Activated naive CD4-positive, alpha-beta T cell treated with Interleukin-2 at 50 U/mL for 16 hours (primary cell): ENCODE measurements at places on chromosomes 4 and X.

GRCh38 chr4:4499438-4500123, 42.3 kb downstream of the STX18 start:
- no peak for DNase-seq

DNA sequence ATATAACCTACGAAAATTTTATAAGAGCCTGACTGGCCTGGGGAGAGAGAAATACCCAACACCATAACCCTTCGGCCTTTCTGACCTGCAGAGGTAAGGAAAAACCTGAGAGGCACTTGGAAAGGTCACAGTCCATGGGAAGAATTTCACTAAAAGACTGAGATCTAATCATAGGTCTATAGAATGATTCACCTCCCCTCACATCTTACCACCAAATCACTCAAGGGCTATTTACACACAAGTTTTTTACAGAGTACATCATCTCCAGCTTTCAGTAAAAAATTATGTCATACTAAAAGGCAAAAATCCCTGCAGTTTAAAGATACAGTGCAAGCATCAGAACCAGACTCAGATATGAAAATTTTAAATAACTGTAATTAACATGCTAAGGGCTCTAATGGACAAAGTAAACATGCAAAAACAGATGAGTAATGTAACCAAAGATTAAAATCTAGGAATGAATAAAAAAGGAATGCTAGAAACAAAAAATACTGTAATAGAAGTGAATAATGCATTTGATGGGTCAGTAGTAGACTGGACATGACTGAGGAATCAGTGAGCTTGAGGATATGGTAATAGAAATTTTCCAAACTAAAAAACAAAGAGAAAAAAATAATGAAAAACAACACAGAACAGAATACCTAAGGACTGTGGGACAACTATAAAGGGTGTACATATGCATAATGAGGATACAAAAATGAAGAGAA, 32.1 kb upstream of the SLC16A2 start:
- DNase-seq: no peak

- no peak for DNase-seq
Observed at GRCh38 chr4:122329876-122330565, 48.8 kb upstream of the ADAD1 start.

GRCh38 chrX:98956014-98956413, 1454.1 kb downstream of the PCDH19 start:
- DNase-seq: no peak

- no peak for DNase-seq
Observed at GRCh38 chr4:304969-305680, at the start of gene ZNF732. Gene ZNF732, minus strand, starts transcription at chr4:305474. Its CDS starts 164 bp downstream, at chr4:305310.

DNA sequence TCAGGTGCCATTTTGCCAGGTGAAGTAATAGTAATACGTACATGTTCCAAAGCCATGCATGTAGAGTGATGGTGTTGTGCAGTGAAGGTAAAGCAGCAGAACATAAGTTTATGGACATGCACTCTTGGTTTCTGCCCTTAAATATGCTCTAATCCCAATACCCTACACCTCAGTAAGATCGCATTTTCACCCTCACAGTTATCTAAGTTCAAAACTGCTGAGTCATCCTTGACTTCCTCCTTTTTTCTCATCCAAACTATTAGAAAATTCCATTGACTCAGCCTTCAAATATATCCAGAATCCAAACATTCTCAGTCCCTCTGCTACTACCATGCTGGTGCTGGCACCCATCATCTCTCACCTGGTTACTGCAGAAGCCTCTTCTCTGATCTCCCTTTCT, 652.9 kb upstream of the IGFBP7 start:
- no peak for DNase-seq

GRCh38 chr4:128553686-128554515, 255.6 kb upstream of the JADE1 start:
- no peak for DNase-seq

- no peak for DNase-seq
Observed at GRCh38 chr4:61866378-61867030, 666.4 kb downstream of the ADGRL3 start.

- no peak for DNase-seq
Observed at GRCh38 chrX:56728321-56728720, 722 bp upstream of the NBDY start.

DNA sequence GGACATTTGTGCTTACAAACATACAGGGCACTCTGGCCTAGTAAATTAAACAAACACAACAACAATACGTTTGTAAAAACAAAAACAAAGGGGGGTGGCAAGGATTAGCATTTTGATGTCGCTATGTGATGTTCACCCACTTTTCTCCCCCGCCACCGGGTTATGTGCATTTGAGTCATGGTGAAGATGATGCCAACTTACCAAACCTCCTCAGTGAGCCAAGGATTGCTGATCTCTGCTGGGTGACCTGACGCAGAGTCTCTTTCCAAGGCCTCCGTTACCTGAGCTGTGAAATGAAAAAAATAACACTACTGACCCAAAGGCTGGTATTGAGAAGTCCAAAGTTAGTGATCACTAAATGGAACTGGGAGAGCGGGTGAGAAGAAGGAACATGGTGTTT, 85.4 kb downstream of the RBM47 start:
- DNase-seq: no peak

GRCh38 chr4:39732728-39733127, 34.8 kb downstream of the UBE2K start:
- DNase-seq: no peak

DNA sequence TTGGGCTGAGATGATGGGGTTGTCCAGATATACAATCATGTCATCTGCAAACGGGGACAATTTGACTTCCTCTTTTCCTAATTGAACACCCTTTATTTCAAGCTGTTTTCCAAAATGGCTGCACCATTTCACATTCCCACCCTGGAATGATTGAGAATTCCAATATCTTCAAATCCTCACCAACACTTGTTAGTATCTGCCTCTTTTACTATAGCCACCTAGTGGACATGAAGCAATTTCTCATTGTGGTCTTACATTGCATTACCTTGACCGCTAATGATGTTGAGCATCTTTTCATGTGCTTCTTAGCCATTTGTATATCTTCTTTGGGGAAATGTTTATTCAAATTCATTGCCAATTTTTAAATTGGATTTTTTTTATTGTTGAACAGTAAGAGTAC, 364.8 kb downstream of the SMARCA1 start:
- no peak for DNase-seq

DNA sequence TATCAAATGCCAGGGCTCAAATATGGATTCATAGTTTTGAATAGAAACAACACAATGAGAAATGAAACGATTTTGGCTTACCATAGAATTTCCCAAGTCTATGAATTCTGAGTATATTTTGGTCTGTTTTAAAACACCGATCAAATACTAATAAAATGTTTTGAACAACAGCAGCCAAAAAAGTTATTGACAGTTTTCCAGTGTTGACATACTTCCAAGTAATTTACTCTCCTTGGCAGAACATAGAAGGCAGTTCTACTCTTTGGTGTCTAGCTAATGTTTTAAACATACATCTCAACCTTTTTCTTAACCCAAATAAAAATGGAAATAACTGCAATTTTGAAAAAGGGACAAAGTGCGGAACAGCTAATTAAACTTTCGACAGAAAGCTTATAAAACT, 1419.8 kb downstream of the ADGRL3 start:
- no peak for DNase-seq

DNA sequence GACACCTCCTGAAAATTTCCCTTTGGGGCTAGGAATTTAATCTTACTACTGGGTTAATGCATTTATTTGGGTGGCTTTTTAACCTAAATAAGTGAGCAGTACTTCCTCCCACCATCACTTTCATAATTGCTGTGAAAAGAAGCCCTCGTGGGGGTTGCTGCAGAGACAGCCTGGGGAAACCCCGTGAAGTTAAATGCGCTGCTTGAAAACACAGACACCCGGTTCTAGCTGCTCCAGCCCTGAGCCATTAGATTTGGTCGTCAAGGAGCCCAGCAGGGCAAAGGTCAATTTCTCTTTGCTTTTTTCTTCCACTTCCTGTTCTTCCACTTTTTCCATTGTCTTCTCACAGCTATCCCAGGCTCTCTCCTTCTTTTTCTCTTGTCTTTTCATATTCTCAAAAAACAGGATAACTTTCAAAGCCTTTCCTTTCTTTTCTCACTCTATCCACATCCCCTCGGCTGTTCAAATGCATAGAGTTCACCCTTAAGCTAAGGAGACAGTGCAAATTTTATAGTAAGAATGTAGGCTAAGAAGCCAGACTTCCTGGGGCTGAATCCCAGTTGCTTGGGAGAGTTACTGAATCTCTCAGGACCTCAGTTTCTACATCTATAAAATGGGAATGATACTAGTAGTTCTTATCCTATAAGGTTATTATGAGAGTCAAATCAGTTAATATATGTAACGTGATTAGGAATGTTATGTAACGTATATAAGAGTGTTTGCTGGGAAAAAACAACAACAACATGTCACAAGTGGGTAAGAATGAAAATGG, 91.5 kb upstream of the ZNF827 start:
- no peak for DNase-seq

DNA sequence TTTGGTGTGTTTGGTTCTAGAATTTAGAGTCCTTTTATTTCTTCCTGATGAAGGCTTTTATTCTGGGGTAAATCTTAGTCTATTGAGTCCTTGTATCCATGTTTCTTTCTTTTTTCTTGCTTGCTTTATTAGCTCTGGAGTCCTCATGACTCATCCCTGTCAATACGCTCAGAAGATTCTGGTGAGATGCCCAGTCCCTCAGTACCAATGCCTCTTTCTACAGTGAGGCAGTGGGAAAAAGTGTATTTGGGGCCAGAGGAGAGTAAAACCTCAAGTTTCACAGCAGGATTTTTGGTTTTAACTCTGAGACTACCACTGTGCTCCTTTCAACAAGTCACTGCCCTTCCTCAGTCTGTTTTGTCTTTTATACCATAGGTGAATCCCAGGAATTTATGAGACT, 368.0 kb downstream of the GBA3 start:
- no peak for DNase-seq

DNA sequence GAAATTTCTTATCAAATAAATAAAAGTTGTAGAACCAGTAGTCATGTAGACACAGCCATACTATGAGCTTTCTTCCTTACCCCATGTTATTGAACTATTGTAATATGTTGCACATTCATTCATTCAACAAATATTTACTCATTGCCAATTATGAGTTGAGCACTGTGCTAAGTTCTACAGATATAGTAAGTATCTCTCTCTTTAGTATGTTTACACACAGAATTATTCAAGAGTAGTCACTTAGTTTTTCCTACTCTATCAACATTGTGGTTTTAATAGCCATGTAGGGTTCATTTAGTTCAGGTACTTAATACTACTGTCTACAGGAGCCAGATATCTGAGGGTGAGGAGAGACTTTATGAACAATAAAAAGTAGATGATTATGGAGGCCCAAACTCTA, 86.2 kb downstream of the TEX13A start:
- no peak for DNase-seq

DNA sequence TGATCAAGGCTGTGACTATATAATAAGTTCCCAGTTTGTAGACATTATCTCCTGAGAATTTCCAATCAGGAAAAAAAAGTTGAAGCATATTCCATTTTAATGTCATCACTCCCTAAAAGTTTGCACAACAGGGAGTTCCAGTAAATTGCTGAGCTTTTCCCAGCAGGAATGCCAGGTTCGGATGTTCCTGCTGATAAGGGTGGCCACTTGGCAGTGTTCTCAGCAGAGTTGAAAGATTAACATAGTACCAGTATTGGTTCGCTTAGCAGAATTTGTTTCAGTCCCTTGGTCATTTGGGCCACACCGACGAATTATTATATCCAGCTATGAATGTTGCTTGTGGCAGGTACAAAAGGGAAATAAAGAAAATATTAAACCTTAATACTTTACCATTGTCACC, 5.2 kb upstream of the CXCL2 start:
- no peak for DNase-seq

DNA sequence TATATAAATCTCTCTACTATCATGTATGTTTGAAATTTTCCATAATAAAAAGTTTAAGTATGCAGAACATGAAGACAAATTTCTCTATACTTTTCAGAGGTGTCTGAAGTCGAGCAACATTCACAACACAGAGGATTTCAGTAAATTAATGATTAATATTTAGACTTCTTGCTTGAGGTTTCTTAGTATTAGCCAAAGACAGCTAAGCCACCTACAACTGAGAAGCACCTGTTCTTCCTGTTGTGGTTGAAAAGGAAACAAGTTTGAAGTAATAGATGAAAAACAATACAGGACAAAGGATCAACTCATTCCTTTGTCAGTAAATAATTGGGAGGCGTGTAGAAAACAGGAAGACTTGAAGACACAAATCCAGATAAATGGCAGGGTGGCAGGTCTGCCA, 21.1 kb downstream of the SCML1 start:
- no peak for DNase-seq

DNA sequence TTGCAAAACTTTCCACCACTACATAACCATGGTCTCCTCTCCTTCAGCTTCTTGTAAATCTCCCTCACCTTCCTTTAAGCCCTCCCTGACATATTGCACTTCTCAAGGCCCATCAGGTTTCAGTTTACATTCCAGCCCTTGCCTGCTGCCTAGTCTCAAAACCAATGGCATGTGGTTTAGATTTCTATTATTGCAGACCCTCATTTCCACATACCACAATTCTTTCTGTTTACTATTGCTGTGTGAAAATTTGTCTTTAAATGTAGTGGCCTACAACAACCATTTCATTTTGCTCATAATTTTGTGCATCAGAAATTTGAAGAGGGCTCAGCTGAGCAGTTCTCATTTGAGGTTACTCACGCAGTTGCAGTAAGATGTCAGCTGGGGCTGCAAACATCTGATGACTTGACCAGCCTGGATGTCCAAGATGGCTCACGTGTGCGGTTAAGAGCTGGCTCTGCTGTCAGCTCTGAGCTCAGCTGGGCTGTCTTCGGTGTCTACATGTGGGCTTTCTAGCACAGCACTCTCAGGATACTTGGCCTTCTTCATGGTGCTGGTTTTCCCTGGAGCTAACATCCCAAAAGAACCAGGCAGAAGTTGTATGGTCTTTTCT, 29.9 kb upstream of the SOD3 start:
- no peak for DNase-seq

GRCh38 chrX:137101273-137101990, 67.6 kb upstream of the GPR101 start:
- no peak for DNase-seq

DNA sequence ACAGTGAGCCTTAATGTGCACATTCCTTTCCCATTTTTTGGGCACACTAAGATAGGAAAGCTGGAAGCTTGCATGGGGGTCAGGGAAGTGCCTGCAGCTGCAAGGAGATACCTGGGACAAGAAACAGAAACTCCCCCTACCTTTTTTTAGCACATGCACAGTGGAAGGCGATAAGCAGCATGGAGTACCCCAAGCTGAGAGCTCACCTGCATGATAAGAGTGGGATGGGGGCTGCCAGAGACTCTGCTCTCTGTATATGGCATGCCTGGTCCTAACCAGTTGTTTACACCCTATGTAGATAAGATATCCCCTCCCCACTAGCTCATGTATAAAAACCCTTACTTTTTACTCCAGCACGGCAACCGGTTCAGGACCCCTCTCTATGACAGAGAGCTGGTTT, 135.9 kb downstream of the TENT5D start:
- DNase-seq: no peak

- DNase-seq: peak; percentile 27
Observed at GRCh38 chr4:39043861-39044363, 11.7 kb upstream of the TMEM156 start.

DNA sequence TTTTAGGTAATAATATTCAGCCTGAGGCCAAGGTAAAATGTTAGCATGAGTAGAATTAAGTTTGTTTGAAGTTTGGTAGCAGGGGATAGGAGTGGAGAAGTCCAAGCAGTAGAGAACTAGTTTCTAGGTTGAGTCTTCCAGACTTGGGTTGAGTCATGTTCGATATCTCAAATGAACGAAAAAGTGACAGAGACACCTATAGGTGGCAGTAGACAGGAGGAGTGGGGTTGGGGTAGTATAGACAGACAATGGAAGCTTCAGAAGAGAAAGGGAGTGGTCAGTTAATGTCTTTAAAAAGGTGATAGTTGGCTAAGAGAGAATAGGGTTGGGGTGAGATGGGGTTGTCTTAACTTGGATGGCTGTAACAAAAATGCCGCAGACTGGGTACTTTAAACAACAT, 58.7 kb upstream of the EMCN start:
- DNase-seq: no peak
